ENCODE measurements at places on chromosomes 3 and 15.

DNA sequence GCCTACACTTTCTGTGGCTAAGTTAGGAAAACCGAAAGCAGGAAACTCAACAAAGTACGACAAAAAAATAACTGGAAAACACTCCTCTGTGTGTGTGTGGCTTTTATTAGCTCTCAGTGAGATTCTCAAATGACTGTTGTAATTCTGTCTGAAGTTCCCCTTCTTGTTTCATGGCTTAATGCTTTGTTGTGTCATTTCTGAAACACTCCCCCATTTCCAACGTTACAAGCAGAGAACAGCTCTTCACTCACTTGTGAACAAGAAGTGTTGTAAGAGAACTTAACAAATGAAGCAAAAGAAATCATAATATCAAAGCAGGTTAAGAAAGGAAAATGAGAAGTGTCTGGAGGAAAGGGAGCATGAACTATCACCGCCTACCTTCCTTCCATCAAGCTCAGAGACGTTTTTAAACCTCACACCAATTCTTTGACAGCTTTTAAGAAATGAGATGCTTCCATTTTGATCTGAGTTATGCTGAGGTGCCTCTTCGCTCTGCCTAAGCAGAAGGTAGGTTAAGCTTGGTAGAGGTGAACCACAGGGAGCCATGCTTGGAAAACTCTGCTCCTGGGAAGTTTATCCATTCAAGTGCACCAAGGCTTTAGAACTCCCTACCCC is 12.4 kb upstream of the SEC62 start:
- no peak for DNase-seq

DNA sequence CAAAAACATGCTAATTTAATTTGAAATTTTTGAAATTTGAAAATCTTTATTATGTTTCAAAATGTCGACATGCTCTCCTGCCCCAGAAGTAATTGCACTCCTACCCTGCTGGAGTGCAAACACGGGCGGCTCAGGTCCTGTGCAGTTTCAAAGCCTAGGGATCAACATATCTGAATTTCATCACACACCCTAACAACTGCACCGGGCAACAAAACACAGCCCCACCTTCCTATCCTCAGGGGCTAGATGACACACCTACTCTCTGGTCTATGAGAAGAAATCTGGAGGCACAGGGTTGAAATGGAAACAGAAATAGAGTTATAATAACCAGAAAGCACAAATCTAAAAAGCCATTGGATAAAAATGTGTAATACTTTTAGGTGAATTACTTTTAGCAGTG is 61.4 kb downstream of the BFSP2 start:
- no peak for DNase-seq

GRCh38 chr15:50028326-50028725 is 90.7 kb downstream of the ATP8B4 start:
- peak; percentile 35 for DNase-seq

GRCh38 chr3:53194210-53195065 is 33.4 kb downstream of the PRKCD start:
- peak; percentile 8 for DNase-seq

DNA sequence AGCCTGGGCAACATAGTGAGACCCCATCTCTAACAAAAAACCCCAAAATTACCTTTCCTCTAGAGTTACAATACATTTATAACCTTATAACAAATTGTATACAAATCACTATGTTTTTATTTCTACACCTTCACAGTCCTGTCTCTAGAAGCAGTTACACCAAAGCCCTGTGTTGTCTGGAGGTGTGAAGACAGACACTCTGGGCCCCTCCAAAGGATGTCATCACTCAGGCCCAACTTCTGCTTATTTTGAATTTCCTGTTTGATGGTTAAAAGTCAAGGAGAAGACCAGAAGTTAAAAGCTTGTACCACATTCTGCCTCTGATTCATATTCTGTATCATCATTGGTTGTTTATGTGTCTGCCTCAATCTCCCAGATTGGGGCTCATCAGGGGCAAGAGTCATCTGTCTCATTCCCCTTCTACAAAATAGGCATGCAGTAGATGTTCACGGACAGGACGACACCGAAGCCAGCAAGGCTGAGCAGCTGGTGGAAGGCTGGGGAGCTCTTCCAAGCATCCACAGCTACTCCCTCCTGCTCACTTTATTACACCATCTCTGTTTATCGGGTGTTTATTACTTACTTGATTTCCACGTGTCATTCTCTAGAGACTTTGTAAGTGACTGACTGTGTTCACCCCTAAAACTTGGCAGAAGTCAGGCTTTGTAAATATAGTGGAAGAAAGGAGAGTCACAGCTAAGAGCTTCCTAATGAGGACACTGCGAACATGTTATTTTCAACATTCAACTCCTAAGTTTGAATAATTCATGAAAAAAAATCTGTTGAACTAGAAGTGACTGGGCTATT is 136.8 kb upstream of the ANKRD28 start:
- no peak for DNase-seq

GRCh38 chr3:18394384-18394995 is 30.6 kb downstream of the SATB1 start:
- DNase-seq = no peak

GRCh38 chr3:49511639-49512038 is 41.6 kb downstream of the DAG1 start:
- DNase-seq = no peak

DNA sequence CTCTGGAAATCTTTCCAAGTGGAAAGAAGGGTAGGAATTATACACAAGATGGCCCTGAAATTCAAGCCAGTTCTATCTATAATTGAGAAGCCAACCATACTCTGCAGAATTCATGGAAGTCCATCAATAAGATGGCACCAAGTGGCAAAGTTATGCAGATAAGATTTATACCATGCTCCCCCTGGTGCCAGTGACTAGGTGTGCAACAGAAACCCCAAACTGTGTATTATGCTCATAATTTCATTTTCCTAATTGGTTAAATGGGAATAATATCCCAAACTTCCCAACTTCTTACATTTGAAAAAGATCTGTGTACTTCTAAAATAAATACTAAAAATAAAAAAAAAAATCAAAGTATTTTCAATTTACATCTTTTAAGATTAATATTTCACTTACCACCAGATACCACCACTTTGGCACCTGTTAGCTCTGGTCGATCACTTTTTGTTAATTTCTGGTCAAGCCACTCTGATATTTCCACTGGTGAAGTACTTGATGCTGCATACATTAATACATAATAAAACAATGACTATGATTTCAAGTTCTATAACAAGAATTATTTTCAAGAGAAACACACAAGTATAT is 25.9 kb downstream of the ETFA start:
- no peak for DNase-seq

GRCh38 chr15:28271697-28272260 is 50.2 kb downstream of the HERC2 start:
- no peak for DNase-seq

GRCh38 chr3:152443212-152444023 is 174.7 kb downstream of the MBNL1 start:
- DNase-seq = no peak

GRCh38 chr3:58164906-58165821 is 45.6 kb downstream of the DNASE1L3 start:
- DNase-seq = peak; percentile 26

DNA sequence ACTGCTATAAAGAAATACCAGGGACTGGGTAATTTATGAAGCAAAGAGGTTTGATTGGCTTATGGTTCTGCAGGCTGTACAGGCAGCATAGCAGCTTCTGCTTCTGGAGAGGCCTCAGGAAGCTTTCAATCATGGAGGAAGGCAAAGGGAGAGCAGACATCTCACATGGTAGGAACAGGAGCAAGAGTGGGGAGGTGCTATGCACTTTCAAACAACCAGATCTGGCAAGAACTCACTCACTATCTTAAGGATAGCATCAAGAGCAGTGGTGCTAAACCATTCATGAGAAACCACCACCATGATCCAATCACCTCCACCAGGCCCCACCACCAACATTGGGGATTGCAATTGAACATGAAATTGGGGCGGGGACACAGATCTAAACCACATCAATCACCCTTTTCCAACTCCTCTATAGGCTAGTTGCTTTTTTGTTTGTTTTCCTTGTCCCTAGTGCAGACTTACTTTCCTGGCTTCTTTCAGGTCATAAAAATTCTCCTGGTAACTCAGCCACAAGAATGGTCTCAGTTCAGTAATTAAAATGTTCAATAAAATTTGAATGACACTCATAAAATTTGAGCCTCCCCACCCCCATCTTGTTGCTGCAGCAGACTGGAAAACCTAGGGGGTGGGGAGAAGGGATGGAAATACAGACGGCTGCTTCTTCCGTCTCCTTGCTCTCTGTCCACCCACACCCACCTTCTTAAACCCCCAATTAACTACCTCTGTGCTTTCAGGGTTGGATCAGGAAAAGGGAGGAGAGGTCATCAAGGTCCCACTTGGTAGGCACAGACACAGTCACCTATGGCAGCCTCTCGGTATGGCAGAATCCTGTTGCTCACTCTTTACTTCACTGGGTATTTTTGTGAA is 16.3 kb upstream of the TIPARP start:
- no peak for DNase-seq

- DNase-seq = no peak
Observed at GRCh38 chr3:99111235-99111634, 209.7 kb upstream of the DCBLD2 start.

DNA sequence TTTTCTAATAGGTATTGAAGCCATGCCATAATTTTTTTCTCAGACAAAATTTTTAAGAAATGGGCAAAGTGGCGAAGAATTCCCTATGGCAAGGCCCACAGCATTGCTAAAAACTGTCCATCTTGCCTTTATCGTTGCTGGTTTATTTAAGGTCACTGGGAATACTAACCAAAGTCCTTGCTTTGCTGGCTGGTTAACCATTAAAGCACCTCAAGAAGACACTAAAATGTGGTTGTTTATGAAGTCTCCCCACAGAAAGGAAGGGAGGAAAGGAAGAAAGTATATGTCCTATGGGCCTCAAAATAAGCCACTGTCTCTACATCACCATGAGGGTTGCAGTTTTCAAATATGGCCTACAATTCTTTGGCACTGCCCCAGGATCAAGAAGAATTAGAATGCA is 13.2 kb downstream of the SH3BP5 start:
- DNase-seq = no peak

DNA sequence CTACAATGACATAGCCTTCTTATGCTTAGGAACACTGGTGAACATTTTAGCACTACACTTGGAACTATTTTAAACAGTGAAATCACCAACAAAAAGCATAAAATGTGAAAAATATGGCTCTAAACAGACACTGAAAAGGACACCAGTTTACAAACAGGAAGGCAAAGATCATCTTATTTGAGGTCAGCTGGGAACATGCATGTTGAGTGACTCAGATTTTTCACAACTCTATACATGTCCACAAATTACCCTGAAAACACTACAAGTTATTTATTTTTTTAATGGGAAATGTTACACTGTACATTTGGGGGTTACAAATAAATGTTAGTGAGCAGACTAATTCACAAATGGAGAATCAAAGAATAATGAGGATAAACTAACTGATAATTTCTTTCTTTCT is 12.5 kb upstream of the GK5 start:
- no peak for DNase-seq

GRCh38 chr3:71583566-71584393 is at the start of gene FOXP1:
TSS of gene FOXP1 (minus strand) at chr3:71583728. CDS start at chr3:71198381, 385,347 bp downstream.
- peak; percentile 80 for DNase-seq

GRCh38 chr3:171329746-171330145 is 130.5 kb downstream of the TNIK start:
- DNase-seq = no peak

- no peak for DNase-seq
Observed at GRCh38 chr15:28093752-28094535, 5.2 kb downstream of the OCA2 start.

DNA sequence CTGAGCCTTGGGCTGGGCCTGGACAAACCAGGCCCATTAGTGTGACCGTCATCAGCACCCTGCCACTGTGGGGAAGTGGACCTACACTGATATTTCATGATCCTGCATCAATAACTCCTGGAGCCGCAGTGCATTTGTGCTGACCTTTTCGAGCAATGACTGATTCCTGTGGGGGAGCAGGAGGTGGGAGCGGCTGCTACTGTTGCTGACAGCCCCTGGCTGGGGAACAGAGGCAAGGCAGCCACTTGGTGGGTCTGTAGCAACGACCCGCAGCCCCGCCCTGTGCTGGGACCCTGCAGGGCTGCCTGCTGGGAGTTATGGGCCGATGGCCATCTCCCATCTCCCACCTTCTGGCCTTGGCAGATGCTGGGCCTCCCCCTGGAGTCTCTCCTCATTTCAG is 42.1 kb downstream of the CCDC33 start:
- DNase-seq = no peak

DNA sequence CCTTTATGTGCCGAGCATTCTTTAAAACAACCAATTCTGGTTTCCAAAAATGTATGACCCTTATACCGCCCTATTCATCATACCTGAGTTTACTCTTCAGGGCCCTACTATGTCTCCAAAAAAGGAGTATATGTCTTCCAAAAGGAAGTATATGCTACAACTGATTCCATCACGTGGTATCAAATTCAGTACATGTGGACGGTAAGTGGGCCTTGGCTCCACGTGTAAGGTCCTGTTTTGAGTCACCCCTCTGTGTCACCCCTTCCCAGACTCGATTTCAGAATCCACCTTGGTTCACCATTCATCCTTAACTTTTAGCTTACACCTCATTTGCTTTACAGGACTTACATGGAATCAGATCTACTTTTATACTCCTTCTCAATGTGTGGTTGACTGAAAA is 37.8 kb downstream of the ABHD2 start:
- DNase-seq = no peak

DNA sequence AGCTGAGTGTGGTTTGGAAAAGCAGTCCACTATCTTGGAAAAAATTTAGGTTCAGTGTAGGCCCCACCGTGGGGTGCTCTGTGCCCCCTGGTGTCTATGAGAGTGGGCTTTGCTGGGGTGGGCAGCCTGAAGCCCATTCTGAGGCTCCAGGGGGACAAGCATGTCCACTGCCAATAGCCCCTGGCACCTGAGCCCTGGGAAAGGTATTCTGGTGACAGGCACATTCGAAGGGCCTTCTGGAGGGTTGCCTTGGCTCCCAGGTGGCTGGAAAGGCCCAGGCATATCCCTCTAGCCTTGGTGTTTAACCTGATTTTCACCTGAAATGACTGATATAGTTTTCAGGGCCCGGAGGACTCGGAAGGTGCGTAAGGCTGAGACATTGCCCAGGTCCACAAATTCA is 36.1 kb downstream of the SCN5A start:
- DNase-seq = no peak

GRCh38 chr3:156599089-156599874 is 44.4 kb upstream of the SSR3 start:
- no peak for DNase-seq
